ENCODE measurements at places on chromosomes 2 and 18. TPM values are rescaled to one million over a fixed set of nuclear protein-coding genes. Genes with fewer than 3 reads are reported as not detected.

Gene NFU1
- polyA plus RNA-seq, result 64.8 TPM

Gene LIMS3
- polyA plus RNA-seq, result not detected

Gene PER2
- 4.2 TPM for polyA plus RNA-seq

DNA sequence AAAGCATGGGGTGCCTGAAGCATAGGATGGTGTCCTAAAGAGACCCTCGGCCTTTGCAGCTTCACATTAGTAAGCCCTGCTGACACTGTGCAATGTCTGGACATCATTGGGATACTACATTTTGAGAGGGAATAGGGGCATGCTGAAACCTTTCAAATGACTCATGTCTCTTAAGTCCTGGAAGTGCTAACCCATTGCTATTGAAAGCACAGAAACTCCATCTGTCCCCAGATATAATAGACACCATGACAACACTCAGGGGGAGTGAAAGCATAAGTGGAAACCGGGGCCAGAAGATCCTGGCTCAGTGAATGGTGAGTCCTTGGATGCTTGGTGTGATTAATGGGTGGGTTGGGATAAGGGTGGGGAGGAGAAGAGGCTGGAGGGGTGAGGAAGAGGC lies 595.5 kb upstream of the ID2 start:
- no peak for DNase-seq

DNA sequence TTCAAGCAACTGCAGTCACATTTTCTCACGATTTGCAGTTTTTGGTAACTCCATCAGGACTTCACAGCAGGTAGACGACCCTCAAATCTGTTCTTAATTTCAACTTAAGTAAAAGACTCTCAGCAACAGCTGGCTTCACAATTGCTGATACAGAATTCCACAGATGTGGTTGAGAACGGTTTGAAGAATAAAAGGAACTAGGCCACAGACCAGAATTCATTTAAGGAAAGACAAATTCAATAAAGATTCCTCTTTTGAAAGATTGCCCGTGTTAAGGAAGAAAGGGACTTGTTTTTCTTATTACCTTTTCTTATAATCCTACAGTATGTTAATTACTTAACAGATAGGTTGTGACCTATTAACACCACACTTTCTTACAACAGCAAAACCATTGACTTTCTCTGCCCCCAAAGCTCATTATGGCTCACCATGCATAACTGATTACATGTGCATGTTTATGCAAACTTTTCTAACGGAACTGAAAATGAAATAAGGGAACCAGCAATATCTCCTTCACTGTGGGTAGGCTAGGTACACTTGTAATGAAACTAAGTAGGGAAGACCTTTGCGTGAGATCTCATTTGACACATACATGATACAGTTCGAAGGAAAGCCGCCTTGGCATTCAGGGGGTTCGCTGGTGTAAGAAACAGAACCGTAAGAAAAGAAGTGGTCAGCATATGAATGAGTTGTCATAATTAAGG lies 4.7 kb upstream of the ZNF516 start:
- DNase-seq, result no peak

- DNase-seq, result no peak
Measured at GRCh38 chr2:205687641-205687956, 5.3 kb downstream of the NRP2 start.

DNA sequence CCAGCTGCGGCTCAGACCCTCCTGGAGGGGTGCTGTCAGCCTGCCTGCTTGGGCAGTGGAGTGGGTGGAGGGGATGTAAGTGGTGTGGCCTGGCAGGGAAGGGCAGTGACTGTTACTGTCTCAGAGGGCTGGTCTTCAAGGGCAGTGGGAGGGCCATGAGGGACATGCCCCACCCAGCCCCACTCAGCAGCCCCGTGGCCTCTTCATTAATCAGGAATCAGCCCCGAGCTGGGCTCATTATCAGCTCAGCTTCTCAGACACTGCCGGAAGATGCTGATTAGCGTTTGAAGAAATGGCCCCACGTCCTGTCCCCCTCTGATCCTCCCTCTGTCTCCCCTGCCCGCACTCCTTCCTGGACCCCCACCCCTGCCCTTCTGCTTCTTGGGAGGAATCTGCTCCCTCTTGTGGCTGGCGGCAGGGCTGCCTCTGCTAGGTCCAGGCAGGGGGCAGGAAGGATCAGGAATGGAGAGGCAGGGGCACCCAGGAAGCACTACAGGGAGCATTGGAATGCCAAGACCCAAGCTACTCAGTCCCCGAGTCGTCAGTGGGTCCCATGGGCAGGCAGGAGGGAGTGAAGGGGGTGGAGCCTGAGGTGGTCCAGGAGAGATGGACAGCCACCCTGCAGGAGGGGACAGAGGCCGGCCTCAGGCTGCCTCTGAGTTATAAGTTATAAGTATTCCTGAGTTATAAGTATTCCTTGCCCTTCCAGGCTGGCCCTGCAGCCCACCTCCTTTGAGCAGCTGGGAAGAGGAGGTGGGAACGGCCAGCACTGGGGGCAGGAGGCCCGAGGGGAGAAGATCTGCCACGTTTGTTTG lies 7.0 kb downstream of the ASIC4 start:
- DNase-seq, result peak; percentile 60

DNA sequence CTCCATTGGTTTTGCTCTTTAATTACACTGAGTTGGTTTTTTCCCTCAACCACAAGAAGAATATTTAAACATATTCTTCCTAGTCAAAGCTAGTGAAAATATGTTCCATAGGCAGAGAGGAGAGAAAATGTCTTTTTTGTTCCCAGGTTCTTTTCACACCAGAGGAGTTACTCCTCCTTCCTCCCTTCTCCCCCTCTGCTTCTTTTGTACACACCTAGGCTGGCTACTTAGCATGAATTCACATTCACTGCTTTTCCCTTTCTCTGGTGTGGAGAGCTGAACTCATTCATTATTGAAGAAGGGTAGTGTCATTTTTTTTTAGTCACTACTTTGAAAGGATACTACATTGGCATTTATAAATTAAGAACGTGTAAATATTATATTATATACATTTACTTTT lies 56.6 kb upstream of the UGP2 start:
- DNase-seq, result no peak

DNA sequence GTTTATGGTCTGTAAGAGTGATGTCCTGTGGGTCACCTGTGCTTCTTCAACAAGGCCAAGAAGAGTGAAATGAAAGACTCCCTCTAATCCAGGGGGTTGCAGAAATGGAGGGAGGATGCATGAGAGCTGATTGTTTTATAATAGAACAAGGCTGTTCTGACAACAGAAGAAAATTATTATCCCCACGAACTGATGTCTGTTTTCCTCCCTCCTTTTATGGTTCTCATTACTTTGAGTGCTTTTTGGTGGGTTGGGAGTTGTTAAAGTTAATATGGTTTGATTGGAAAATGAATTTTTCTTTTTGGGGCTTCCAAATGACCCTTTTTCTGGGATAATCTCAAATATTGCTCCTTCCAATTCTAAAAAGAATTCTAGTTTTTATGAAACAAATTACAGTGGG lies 33.6 kb downstream of the GATA6 start:
- DNase-seq, result no peak

DNA sequence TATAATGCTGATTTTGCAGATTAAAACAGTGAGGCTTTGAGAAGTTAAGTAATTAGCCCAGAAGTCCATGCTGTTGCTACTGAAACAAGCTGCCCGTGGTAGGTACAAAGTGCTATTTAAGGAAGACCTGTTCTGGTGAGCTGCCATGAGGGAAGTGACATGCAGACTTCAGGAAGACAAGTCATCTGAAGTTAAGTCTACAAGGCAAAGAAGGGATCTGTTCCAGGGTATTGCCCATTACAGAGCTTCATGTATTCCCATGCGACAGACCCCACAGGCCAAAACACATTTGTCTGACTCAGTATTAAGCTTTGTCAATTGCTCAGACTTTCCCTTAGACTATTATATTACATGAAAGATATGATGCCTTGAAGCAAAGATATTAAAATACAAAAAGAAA lies 520.8 kb downstream of the FBXO15 start:
- DNase-seq, result no peak

Gene SP140
- 0.24 TPM for polyA plus RNA-seq

Gene PRSS56
- polyA plus RNA-seq, result 0.07 TPM

DNA sequence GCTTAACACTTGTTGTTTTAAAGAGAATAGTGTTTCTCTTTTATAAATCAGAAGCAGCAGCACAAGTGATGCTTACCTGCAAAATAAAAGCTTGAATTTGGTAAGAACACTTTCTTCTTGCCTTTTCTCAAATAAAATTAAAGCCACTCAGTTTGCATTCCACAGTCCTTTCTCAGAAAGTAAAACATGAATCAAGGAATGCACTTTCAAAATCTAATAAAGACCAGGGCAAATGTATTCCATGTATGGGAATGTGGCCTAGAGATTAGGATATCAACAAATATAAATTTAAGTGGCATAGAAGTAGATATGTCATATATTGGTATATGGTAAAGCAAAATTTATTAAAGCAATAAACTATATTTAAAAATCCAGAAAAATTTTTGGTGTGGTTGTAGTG lies 352.8 kb downstream of the THSD7B start:
- DNase-seq, result no peak

- DNase-seq, result no peak
Measured at GRCh38 chr2:145324748-145325147, 804.8 kb upstream of the ZEB2 start.

GRCh38 chr2:110105608-110106467 lies 9.8 kb downstream of the MALL start:
- peak; percentile 97 for DNase-seq

GRCh38 chr2:175326801-175327200 lies 145.3 kb upstream of the ATP5MC3 start:
- DNase-seq, result no peak

DNA sequence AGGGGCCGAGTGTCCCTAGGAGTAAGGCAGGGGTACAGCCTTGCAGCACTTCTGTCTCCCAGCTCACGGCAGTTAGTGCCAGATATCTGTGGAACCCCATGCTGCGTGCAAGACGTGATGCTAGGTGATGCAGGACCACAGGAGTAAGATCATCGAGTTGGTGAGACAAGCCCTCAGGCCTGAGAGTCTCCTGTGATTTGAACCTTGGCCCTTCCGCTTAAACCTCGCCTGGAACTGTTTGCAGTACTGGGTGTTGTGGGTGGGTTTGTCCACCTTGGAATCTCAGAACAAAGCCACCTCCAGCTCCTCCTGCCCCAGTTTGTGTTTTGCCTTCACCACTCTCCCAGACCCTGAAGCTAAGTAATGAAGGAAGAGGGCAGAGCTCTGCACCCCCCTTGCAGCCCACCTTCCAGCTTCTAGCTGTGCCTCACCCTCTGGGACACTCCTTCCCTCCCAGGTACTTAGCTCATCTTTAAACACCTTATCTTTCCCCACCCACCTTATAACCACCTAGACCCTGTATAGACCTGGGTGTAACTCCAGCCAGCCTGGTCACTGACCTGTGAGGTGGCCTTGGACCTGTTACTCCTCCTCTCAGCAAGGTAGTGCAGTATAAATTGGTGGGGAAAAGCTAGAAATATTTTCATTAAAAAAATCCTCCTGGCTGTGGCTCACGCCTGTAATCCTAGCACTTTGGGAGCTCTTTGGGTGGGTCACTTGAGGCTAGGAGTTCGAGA lies 6.6 kb downstream of the CNNM4 start:
- no peak for DNase-seq

Gene PLEK
- not detected for polyA plus RNA-seq

- DNase-seq, result no peak
Measured at GRCh38 chr2:47232738-47233415, 77.8 kb upstream of the STPG4 start.

- peak; percentile 65 for DNase-seq
Measured at GRCh38 chr2:223993634-223994232, 36.5 kb downstream of the MRPL44 start.

GRCh38 chr2:38533180-38533579 lies 69.5 kb downstream of the HNRNPLL start:
- no peak for DNase-seq

- no peak for DNase-seq
Measured at GRCh38 chr2:161594445-161594844, 29.8 kb upstream of the SLC4A10 start.

Gene SERPINB12
- polyA plus RNA-seq, result not detected

GRCh38 chr2:62443886-62444285 lies 62.1 kb downstream of the TMEM17 start:
- DNase-seq, result no peak

GRCh38 chr18:9429662-9429993 lies 45.7 kb upstream of the RALBP1 start:
- DNase-seq, result no peak

DNA sequence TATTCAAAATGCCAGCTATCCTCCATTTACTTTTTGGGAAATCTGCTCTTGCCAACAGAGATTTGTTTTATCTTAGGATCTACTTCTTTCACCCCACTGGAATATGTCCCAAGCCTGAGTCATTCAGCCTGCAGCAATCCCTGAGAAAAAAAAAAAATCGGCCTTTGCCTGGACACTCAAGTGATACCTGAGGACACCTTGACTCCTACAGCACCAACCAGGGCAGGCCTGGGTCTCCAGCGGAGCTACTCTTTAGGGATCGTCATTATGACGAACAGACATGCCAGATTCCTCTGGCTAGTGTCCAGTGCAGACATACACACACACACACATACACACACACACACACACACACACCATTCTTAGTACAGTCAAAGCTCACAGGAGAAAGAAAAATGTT lies 2.2 kb upstream of the UGT1A6 start:
- no peak for DNase-seq

- peak; percentile 3 for DNase-seq
Measured at GRCh38 chr18:64244571-64244970, 95.7 kb upstream of the LINC00305 start.

- DNase-seq, result no peak
Measured at GRCh38 chr18:8952769-8953760, 149.4 kb upstream of the NDUFV2 start.

DNA sequence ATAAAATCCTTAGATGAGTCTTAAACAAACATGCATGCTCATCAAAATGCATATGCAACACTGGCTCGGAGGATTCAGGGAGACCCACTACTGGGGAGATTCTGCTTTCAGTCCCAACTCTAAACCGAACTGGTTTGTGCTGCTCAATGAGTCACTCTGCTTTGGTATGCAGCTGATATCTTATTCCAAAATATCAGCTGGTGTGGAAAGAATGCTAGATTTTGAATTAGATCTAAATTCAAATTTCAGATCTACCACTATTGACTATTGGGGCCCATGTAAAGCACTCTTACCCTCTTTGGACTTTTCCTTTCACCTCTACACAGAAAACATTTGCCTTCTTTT lies 39.2 kb upstream of the TTN start:
- no peak for DNase-seq

- DNase-seq, result no peak
Measured at GRCh38 chr2:132620115-132620514, 49.9 kb downstream of the LYPD1 start.

Gene COLEC11
- 0.30 TPM for polyA plus RNA-seq

Gene TOGARAM2
- 0.35 TPM for polyA plus RNA-seq

- no peak for DNase-seq
Measured at GRCh38 chr2:32905270-32905669, 41.5 kb upstream of the LTBP1 start.

Measured in A549 (cell line).